ENCODE measurements at places on chromosomes 7 and 10. TPM values are rescaled to one million over a fixed set of nuclear protein-coding genes. Genes with fewer than 3 reads are reported as not detected.

DNA sequence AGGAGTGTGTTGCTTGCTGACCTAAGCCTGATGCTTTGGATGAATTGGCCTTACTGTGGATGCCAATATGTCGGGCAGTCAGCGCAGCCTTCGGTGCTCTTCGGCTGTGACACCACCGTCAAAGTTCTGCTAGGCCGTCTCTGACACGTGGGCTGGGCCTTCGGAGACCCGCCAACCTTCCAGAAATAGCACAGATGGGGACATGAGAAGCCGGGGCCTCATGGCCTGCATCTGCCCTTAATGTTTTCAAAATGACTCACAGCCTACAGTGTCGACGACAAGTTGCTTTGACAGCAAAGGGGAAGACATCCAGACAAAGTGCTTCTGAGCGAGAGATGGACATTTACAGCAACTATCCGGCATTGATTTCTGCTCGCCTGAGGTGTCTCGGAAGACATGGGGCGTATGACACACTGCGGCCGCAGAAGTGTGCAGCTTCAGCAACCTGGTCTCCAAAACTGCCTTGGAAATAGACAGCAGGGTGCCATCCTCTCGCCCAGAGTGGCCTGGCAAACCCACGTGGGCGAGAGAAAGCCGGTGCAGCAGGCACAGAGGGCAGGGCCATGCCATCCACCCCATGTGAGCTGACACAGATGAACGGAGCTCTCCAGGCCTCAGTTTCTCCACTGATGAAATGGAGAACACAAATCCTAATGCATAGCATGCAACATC, 94.0 kb upstream of the PPP2R2D start:
- no peak for DNase-seq

DNA sequence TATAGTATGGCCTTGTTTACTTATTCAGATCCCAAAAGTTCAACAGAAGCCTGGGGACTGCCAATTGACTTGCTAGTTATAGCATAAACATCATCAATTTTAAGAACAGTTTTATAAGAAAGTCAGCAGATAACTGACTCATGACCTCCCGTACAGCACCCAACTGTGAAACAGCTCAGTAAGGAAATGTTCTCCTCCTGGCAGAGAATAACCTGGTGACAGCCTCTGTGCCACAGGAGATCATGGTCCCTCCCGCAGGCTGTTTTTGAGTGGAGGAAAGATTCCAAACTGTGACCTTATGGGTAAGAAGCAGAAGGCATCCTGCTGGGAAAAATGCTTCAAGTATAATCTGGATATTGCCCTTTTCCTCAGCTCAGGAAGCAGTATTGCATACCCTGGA, 182.5 kb downstream of the SEMA3D start:
- DNase-seq = no peak

DNA sequence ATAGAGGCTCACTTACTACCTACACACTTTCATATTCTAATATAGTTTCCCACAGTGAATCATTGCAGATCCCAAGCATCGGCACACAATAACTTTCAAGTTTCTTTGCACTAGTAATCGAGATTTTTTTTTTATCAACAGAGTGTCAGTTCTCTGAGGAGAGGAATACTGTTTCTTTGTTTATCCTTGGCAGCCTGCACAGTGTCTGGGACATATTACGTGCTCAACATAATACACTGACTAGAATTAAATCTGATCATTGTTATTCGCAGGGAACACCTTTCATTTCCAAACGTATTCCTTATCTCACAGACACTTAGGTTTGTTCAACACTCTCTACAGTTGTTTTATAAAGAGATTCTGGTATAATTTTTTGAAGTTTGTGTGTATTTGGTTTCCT, 95.3 kb downstream of the CACNA2D1 start:
- DNase-seq = no peak

- no peak for DNase-seq
Observed at GRCh38 chr7:18760631-18761445, 265.3 kb downstream of the HDAC9 start.

GRCh38 chr7:101502466-101503098, 126.5 kb downstream of the MYL10 start:
- no peak for DNase-seq

DNA sequence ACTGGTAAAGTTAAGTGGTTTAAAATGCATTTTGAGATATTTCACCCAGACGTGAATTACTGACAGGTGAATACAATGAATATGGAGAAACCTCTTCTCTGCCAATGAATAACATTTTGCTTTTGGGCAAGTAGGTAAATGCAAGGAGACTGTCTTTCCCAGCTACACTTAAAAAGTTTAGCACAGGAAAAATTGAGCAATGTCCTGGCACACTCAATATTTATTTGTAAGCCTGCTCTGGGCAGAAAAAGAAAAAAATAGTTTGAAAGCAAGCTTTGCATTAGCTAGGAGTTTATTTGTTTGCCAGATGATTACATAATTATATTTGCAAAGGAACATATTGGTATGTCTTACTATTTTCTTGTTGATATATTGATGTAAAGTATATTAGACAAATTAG, 624.2 kb downstream of the ACTR3B start:
- no peak for DNase-seq

GRCh38 chr10:101311185-101312066, 42.5 kb upstream of the BTRC start:
- DNase-seq = no peak

DNA sequence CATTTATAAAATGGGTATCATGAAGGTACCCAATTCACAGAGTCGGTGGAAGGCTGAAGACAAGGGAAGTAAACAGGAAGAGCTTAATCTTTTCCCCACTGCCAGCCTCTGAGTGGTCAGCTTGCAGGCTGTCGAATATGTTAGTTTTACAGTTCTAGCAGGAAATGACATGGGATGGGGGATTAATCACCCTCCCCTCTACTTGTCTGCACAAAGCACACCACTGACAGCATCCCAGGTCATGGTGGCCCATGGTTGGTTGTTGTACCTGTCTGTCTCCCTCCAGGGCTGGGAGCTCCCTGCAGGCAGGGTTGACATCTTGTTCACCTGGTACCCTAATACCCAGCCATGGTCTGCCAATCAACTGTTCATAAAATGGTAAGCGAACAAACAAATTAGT, 55.6 kb downstream of the GRB10 start:
- no peak for DNase-seq

ANLN gene
- 0.47 TPM for total RNA-seq

PDE6C gene
- not detected for total RNA-seq

DNA sequence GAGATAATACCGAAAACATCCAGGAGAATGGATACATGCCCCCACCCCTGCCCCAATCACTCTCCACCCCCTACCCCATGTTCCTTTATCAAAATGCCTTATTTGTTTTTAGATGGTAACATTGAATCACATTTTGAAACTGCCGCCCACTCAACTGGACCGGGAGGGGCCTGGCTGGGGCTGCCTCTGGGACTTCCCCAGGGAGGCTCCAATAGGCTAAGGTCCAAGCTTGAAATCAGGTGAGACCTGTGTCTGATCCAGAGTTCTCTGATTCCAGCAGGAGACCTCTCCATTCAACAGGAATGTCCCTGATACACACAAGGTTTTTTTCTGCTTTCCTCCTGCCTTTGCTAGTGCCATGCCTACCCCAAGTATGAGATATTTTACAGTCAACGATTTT, 43.8 kb upstream of the ACSL5 start:
- no peak for DNase-seq

DNA sequence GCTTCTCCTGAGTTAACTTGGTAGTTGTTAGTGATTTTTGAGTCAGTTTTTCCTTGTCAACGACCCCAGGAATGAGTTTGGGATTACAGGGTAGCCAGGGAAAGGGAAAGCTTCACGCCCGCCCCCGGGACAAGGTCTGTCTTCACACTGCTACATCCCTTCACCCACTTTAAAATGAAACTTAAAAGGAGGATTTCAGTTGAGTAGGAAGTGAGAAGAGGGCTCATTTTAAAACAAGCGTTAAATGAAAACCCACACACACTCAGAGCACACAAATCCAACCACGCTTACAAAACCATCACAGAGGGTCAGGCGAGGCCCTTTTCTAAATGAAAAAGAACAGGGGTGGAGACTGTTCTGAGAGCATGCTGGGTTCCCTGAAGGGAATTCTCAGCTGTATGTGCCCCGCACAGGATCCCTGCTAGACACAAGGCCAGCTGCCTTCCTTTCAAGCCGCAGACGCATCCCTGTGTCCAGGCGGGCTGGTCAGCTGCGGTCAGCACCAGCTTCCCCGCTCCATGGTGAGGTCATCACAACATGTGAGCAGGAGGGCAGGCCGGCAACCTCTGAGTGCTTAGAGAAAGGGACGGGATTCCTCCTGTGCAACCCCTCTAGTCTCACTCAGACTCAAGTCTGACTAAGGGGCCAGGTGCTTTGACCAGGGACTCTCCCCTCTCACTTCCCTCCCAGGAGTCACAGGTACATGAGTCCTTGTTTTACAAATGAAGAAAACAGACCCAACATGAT, 111.8 kb downstream of the EGFR start:
- no peak for DNase-seq

DNA sequence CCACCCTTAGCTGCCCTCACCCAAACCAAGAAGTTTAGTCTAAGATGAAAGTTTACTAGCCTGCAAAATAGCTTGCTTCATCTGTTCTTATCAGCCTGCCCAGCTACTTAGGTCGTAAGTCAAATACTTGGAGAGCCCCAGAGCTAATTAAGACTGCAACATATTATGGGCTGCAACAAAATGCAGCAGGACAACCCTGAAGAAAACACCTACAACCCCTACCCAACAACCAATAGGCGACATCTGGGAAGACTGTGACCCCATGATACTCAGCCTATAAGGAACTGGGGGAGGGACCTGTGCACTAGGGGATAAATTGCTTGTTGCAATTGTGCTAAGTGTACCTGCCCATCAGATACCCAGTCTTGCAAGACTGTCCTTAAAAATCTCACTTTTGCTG, 64.1 kb downstream of the LYZL2 start:
- no peak for DNase-seq

GRCh38 chr10:102669206-102670064, 25.2 kb downstream of the TRIM8 start:
- no peak for DNase-seq

CCDC6 gene
- total RNA-seq = 23.6 TPM

GRCh38 chr7:19111474-19112273, 5.8 kb downstream of the TWIST1 start:
- DNase-seq = no peak

DNA sequence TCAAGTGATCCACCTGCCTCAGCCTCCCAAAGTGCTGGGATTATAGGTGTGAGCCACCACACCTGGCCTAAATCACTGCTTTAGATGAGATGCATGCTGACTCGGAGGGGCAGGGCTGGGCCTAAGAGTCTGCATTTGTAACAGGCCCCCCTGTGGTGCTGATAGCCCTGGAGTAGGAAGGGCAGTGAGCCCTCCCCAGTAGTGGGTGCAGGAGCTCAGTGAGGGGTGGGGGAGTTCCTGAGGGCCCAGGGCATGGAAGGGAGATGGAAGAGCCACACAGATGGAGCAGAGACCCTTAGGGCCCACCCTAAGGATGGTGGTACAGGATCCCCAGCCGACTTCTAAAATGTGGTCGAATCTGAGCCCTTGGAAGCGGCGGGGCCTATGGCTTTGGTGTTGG, 131.7 kb upstream of the PPIF start:
- no peak for DNase-seq

DNA sequence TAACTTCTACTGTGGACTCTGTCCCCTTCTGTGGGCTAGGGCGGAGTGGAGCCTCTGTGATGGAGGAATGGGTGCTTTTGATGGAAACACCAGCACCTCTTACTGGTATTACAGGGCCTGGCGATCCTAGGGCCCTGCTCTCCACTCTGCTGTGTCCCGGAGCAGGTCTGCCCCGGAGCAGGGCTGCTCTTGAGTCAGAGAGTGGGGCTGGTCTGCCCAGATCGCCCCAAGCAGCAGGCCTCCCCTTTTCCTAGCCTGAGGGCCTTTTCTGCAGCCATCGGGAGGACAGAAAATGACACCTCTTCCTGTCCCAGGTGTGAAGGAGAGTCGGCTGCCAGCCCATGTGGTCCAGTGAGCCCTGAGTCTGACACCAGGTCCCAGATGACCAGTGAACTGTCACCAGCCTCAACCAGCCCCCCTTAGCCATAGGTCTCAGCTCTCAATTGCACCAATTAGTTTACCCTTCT, 1.4 kb downstream of the ZNF282 start:
- no peak for DNase-seq

KAZALD1 gene
- total RNA-seq = not detected

CYP3A7 gene
- not detected for total RNA-seq

- DNase-seq = no peak
Observed at GRCh38 chr7:128827971-128828711, 2.1 kb upstream of the FLNC start.
